ENCODE measurements at places on chromosomes 11 and 22.

- no peak for DNase-seq
These were observed 1065.2 kb downstream of the JRKL start for GRCh38 chr11:97454988-97455387.

GRCh38 chr11:87255589-87255988, 217.9 kb downstream of the TMEM135 start:
- DNase-seq = no peak

DNA sequence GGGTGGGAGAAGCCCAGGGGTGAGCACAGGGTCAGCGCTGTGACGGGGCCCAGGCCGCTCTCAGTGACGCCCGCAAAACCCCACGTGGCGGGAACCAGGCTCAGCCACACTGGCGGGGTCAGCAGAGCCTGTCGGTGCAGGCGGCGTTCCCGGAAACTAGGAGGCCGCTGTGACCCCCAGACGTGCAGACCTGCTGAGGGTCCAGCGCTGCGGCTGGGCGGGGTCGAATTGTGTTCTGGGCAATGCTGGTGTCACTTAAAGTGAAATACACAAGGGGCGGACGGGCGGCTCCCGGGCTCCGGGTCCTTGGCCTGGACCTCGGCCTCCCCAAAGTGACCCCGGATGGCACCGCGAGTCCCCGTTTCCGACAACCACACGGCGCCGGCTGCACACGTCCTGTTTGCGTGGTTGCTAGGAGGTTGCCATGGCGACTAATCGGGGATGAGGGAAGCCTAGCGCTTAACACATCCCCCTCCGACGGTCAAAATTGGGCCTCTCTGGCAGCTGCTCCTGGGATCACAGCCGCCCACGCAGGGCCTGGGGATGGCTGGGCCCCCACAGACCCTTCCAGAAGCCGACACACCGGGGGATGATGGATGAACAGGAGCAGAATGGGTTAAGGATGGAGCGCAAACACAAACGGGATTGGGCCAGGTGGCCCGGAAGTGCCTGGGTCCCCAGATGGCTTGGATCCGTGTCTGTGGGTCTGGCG, 81.7 kb upstream of the PRR5 start:
- peak; percentile 70 for DNase-seq

- DNase-seq = no peak
These were observed 6.3 kb upstream of the SYNGR1 start for GRCh38 chr22:39343259-39344045.

DNA sequence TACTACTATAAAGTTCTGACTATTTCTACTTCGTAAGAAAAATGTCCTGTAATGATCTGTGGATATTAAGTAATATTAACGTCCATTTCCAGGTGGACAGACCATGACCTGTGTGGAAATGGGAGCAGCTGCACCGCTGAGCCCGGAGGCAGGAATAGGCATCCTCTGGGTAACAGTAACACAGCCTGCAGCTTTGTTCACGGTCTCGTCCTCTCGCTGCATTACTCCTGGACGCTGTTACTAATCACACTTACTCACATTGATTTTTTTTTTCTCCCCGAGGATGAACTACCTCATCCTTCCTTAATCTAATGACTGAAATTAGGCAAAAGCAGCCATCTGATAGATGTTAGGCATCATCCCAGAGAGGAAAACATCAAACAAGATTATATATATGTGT, 345.7 kb upstream of the NARS2 start:
- DNase-seq = no peak

- DNase-seq = no peak
These were observed 10.3 kb upstream of the TSSC4 start for GRCh38 chr11:2390091-2390724.

DNA sequence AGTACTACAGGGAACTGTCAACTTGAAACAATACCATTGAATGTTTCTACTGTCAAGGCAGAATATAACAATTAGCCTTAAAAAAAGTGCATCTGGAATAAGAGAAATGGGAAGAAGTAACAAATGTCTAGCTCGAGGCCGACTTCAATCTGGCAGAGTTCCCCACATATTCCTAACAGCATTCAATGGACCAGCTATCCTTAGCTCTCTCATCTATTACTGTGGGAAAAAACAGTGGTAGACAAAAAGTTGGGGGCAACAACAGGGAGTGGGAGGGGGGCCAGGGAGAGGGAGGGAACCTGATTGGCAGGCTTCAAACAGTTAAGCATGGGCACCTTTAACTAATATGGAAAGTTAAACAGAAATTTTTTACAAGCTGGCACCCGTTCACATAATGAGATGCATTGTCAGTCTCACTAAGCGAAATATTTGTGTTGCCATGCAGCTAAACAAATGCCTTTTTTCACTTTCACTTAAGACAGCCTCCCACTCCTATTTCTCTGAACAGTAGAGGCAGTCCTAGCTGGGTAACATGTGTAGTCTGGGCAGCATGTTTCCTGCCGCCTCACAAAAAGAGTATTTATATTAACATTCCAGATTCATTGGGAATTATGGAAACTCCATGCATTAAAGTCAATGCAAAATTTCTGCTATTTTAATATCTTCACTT, 62.2 kb upstream of the SOX6 start:
- DNase-seq = no peak

GRCh38 chr11:17431139-17431538, 42.7 kb upstream of the KCNJ11 start:
- DNase-seq = no peak

- DNase-seq = no peak
These were observed 840.3 kb downstream of the TBC1D22A start for GRCh38 chr22:47602732-47603131.

- DNase-seq = no peak
These were observed 21.9 kb downstream of the TPBGL start for GRCh38 chr11:75262436-75262835.

GRCh38 chr22:40345815-40346184, 500 bp upstream of the ADSL start:
- peak; percentile 48 for DNase-seq

DNA sequence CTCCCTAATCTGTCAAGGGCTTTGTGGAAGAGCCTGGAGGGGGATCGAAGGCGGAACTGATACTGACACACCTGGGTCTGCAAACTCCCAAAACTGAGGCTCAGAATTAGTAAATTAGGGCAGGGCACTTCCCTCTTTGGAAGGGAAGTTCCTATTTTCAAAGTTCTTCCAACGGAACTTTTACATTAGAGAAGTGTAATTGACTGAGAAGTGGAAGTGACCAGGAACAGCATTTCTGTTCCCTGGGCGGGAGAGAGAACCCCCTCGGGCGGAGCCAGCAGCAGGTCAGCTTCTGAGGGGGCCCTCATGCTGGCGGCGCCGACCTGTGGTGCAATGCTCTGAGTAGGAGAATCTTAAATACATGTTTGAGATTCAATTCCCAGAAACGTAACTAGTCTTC, 1.1 kb upstream of the CBL start:
- DNase-seq = no peak

DNA sequence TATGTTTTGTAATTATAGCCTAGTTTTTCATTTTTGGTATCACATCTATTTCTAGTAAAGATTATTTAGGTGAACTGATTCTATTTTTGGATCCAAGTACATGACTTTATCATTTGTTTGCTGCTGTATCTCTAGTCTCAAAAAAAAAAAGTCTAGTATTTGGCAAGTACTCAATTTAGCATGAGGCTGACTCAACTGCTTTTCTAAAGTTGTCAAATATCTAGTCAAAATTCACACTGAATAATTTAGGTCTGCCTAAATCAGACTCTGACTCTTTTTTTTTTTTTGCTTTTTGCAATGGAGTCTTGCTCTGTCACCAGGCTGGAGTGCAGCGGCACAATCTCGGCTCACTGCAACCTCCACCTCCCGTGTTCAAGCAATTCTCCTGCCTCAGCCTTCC, 2.4 kb downstream of the OOSP4A start:
- DNase-seq = no peak

DNA sequence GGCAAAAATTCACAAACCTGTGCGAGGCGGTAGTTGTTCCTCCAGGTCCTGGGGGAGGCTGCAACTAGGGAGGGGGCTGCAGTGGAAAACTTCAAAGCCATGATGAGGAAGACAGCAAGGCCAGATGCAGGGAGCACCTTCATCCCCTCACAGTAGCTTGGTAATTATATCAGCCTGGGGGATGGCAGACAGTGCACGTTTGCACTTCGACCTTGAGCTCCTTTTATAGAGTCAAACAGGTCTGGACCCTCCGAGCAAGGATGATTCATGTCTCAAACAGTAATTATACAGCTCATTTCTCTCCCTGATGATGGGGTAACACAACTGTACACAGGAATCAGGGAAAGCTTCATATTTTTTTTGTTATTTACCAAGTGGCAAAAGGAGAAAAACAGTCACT, at the start of gene MMP20:
MMP20 (minus strand) TSS at position 156 of the 400 bp plus-strand sequence; CDS start at position 143, 13 bp downstream.
- no peak for DNase-seq

- no peak for DNase-seq
These were observed 77.2 kb downstream of the SIK3 start for GRCh38 chr11:117020869-117021564.

DNA sequence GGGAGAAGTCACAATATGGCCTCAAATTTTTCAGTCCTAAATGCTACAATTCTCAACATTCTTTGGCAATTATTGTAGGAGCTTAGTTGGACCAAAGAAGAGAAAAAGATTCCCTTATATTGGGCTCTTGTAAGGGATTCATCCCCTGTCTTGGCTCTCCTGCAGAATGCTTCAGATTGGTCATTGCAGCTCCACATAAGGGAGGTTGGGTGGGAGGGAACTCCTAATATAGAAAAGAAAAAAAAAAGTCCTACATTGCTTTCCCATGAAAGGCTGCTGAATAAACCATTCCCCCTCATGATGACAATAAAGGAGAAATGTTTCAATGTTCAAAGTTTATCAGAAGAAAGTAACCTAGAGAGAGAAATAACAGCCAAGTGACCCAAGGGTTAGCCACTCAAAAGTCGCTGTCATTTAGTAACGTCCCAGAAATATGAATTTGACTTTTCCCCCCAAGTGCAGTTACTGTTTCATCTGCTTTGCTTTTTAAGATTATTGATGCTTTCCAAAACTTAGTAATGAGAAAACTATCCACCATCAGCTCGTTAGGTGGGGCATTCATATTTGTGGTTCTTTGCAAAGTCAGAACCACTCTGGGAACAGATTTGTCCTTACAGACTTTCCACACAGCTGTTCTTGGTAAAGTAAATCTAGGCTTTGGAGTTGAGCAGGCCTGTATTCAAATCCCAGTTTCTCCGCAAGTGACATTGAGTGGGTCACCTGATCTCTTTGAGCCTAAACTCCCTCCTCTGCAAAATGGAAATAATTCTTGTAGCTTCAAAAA, 5.0 kb upstream of the SLC1A2 start:
- DNase-seq = no peak

DNA sequence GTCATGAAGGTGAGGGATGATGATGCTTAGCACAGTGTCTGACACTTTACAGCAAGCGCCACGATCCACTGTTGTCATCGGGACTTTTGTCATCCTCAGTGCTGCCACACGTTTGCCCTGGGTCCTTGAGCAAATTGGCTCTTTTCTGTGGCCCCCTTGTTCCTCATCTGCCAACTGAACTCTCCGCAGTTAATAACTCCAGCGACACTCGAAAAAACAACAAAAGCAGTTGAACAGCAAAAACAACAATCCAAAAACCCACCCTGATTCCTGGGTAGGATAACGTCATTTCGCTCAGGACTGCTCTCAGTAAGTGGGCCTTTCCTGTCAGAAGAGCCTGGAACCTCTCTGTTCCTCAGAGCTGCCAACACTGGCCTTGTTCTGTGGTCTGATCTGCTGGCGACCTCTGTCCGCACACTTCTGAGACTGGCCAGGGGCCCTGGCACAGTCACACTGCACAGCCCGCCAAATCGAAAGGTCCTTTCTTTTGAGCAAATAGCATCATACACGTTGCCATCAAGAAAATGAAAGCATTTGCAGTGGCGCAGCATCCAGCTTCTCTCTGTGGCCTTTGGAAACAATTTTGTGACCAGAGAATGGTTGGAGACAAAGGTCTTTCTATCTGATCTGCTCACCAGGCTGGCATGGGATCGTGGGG, 79.9 kb upstream of the SYT13 start:
- DNase-seq = no peak

- no peak for DNase-seq
These were observed 17.5 kb upstream of the EHF start for GRCh38 chr11:34603129-34604001.

- no peak for DNase-seq
These were observed 26.6 kb downstream of the ATG16L2 start for GRCh38 chr11:72840780-72841179.

- DNase-seq = no peak
These were observed 77.3 kb downstream of the CYB5R2 start for GRCh38 chr11:7595951-7596350.

- DNase-seq = no peak
These were observed 594.8 kb upstream of the B3GAT1 start for GRCh38 chr11:135006800-135007199.

GRCh38 chr11:85307366-85307765, 319.8 kb downstream of the DLG2 start:
- no peak for DNase-seq

DNA sequence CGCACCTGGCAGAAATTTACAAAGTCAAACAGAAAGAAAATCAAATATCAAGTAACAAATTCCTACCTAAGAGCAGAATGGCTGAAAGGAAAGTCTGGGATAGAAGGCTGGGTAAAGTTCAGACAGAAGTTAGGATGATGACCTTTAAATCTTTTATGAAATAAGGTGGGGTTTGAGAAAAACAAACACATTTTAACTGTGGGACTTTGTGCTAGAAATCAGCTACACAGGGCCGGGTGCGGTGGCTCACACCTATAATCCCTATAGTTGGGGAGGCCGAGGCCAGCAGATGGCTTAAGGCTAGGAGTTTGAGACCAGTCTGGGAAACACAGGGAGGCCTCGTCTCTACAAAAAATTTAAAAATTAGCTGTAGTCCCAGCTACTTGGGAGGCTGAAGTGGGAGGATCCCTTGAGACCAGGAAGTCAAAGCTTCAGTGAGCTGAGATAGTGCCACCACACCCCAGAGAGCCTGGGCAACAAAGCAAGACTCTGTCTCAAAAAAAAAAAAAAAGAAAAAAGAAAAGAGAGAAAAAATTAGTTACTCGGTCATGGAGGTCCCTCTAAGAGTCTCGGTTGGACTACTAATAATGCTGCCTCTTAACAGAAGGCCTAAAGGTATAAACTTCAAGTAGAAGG, 119.7 kb upstream of the BID start:
- DNase-seq = no peak

DNA sequence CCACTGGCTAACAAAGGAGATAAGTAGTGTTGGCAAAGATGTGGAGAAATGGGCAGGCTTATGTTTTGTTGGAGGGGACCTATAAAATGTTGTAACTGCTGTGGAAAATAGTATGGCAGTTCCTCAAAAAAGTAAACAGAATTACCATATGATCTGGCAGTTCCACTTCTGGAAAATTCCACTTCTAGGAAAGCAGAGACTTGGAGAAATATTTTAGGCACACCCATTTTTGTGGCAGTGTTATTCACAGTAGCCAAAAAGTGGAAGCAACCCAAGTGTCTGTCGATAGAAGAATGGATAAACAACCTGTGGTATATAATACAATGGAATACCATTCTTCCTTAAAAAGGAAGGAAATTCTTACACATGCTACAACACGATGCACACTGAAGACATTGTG, 57.0 kb upstream of the ADORA2A start:
- DNase-seq = no peak

Measured in stimulated activated CD8-positive, alpha-beta memory T cell treated with anti-CD3 and anti-CD28 coated beads, Interleukin-7, amount 100 ng/mL, for 4 hours (primary cell).